ENCODE measurements at places on chromosomes 3 and 15.

- no peak for DNase-seq
Observed at GRCh38 chr3:131713416-131714123, 210.8 kb upstream of the MRPL3 start.

GRCh38 chr15:72472992-72473610, 1.0 kb upstream of the ARIH1 start:
- DNase-seq: no peak

- DNase-seq: no peak
Observed at GRCh38 chr15:73540161-73540560, 93.0 kb downstream of the NPTN start.

DNA sequence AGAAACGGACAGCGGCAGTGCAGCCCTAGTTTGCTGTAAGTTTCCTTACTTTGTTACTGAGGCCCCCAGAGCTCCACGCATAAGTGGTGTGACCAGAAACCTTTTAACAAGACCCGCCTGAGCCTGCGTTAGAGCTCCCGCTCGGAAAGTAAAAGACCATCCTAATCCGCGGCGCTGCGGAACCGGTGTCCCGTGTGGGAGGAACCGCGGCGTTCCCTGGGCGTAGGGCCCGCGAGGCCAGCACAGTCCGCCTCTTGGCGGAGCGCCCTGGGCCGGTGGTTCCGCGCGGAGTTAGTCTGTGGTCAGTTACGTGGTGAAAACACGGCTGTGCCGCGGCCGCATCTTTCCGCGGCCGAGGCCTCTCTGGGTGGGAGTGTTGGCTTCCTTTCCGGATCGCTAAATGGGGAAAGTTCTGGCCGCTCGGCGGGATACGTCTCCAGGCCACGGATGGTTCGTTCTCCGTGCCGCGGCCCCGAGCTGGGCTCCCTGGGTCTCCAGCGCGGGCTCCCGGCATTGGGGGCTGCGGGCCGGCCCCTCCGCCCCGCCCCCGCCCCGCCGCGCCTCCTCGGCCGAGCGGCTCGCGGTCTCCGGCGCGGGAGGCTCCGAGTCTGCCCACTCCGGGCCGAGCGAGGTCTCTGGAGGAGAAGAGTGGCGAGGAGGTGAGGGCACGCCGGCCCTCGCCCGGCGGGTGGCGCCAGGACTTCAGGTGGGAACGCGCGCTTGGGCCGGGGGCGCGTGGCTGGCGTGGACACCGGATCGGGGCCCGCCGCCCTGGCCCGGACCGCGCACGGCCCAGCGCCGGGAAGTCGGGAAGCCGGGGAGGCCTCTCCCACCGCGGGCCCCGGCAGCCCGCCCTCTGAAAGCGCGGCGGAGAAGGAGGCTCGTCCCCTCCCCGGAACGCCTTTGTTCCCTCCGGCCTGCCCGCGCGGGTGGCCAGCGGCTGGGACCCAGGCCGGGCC, 754 bp downstream of the B3GNT5 start:
- peak; percentile 56 for DNase-seq

DNA sequence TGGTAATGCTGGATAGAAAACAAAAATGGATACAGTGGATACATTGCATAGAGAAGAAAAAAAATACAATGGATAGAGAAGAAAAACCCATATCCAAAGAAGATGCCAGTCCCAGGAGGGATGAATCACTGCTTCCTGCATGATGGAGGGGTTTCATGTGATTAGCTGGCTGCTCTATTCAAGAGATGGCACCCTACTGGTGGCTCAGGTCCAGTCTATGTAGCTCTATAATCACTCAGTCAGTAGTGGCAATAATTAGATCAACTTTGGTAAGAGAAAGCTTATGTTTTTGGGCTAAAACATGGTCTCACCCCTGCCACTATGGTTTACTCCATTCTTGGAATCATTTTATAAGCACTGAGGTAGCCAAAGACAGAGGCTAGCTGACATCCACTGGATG, 33.7 kb upstream of the NOX5 start:
- DNase-seq: no peak

DNA sequence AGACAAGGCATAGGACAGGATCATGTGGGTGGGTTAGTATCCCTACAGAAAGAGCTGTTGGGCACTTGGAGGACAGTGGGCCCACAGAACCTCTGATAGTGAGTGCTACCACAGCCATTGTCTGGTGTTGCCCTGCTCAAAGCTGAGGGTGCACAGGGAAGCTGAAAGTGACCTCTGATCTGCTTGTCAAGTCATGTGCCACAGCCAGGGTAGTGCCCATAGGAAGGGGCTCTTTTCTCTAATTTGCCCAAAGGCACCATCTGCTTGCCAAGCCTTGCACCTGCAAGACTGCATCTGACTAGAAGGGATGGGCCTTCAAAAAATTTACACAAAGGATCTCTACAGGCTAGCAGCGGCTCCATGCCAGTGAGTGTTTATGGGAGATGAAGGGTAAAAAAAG, 87.4 kb upstream of the GSK3B start:
- DNase-seq: no peak

DNA sequence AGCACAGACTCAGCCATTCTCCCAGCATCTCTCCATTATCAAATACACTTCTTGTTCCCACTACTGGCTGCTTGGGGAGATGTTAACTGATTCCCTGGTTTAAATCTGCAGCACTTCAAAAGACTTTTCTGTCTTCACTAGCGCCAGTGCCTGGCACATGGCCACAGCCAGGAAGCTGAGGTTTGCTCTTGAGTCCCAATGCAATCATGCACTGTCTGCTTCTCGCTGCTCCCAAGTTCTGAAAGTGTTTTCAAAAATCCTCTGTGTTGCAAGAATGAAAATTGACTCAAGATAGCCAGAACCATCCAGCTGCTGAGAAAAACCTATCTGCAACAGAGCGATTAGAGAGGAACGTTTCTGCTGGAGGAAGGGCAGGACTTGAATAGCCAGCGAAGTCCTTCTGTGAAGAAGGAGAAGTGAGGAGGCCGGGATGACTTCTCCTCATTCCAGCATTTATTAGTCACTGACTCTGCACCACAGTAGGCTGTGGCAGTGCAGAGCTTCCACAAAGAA, 358.4 kb upstream of the NR2F2 start:
- no peak for DNase-seq

GRCh38 chr3:31815631-31816440, 165.2 kb downstream of the OSBPL10 start:
- DNase-seq: no peak

DNA sequence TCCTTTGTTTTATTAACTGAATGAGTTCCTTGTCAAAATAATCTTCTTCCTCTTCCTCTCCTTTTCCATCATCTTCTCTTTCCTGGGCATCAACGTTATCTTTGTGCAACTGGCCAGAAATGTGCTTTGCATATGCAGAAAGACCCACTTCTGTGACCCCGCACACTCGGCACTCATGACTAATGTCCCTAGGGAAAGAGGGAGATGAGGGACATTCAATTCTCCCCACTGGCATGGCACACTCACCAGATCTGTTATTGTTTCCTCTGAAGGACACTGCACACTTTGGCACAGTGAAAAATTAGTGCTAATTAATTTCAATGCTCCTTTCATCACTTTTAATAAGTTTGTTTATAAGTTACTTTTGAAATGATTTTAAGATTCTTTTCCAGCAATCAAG, 34.0 kb downstream of the ZNF106 start:
- DNase-seq: no peak

DNA sequence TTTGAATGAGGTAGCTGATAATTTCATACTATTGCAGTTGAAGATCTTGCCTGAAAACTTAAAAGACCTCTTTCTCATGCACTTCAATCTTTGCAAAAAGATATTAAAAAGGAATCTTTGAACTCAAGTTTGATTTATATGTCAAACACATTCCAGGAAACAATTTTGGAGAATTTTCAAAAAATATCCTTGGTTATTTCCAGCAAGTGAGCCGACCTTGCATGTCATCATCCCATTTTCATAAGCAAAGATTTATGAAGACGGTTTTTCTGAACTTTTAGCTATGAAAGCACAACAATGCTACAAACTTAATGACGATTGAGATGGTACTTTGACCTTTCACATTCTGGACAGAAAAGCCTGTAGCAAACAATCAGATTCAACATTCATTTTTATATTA, 95.6 kb downstream of the RFX7 start:
- DNase-seq: no peak

DNA sequence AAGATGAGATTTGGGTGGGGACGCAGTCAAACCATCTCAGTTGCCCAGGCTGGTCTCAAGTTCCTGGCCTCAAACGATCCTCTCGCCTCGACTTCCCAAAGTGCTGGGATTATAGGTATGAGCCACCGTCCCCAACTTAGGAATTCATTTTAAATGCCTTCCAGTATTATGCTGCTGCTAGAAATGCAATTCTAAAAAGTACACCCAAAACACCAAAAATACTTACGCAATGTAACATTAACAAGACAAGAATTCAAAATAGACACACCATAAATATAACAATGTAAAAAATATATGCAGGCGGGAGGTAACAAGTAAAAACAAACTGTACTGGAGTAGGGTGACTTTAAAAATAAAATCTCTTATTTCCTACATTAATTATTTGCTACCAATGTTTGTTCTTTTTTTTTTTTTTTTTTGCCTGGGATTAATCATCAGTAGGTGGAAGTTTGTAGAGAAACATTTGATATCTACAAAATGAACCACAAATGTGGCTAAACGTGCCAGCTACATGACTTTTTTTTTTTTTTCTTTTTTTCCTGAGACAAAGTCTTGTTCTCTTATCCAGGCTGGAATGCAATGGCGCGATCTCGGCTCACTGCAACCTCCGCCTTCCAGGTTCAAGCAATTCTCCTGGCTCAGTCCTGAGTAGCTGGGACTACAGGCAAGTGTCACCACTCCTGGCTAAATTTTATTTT, 56.8 kb downstream of the SETMAR start:
- DNase-seq: no peak

DNA sequence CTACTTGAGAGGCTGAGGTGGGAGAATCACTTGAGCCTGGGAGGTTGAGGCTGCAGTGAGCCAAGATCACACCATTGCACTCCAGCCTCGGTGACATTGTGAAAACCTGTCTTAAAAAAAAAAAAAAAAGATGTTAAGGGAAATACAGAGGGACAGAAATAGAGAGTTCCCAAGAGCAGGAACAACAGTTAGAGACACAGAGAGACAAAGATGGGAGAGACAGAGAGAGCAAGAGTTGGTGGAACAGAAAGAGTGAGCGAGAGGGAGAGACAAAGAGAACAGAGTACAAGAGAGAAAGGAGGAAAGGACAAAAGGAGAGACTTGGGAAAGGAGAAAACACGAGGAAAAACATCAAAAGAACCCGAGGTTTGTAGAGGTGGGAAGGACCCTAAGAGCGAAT, 35.8 kb downstream of the BHLHE40 start:
- DNase-seq: no peak

DNA sequence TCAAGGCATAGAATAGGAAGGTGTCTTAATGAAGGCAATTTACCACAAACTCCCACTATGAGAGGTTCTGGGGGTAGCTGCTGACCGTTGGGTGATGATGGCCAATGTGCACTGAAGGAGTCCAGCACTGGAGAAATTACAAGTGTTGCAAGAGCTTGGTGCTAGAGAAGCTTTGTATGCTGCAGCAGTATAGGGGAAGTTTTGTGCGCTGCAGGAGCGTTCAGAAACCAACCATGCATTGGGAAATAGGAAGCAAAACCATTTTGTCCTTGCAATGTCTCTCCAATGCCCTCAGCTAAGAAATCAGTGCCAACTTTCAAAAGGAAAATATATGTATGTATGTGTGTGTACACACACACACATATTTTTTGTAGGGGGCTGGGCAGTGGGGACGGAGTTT, 441.6 kb upstream of the NAALADL2 start:
- DNase-seq: no peak

GRCh38 chr3:68706096-68706495, 226.3 kb downstream of the TAFA4 start:
- no peak for DNase-seq

DNA sequence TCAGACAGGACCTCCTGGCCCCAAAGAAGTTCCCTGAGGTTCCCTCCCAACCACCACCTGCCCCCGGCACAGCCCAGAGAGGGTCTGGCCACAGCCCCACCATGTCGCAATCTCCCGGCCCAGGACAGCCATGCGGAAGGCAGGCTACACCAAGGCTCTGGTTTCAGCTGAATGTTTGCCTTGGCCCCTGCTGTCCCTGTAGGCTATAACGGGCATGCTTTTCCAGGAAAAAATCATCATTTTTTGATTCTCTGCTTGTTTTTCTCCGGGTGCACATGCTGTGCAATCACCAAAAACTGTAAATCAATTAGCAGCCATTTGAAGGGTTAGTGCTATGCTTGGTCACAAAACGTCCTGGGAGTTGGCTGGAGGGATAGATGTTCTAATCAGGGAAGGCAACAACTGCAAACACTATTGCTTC, 142.7 kb upstream of the IGF1R start:
- DNase-seq: no peak

DNA sequence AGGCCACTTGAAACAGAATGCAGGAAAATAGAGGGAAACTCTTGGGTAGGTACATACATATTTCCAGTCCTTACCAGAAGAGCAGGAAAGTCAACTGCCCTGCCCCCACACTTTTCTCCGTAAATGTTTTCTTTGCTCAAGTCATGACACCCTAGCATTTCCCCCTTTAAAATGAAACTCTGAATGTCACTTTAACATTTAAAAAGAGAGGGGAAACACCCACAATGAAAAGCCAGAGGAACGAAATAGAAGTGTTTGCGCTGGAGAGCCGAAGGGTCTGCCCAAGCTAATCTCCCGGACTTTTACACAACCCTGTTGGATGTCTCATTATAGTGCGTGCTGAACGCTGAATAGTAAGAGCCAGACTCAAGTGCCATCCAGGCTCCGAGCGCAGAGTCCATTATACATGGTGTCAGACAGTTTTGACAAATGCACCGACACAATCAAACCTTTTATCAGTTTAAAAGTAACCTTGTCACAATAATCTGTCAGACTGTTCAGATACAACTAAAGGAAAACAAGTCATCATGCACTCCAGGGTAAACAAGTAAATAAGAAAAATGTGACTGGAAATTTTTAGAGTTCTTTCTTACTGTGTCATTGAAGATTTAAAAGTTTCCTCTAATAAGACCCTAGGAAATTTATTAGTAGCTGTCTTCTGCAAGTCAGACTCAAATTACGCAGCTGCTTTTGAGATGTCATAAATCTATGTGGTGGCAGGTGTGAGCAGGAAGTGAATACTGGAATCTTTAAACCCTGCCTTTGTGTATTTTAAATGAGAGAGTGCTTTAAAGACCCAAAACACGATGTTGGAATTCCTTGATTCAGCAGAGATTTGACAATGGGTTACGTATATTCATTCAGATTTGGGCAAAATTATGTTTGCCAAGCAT, 159.8 kb downstream of the RBMS3 start:
- DNase-seq: no peak

GRCh38 chr3:188229177-188229576, 75.2 kb downstream of the LPP start:
- DNase-seq: no peak

GRCh38 chr3:183443395-183444385, 15.3 kb upstream of the MCF2L2 start:
- DNase-seq: no peak

DNA sequence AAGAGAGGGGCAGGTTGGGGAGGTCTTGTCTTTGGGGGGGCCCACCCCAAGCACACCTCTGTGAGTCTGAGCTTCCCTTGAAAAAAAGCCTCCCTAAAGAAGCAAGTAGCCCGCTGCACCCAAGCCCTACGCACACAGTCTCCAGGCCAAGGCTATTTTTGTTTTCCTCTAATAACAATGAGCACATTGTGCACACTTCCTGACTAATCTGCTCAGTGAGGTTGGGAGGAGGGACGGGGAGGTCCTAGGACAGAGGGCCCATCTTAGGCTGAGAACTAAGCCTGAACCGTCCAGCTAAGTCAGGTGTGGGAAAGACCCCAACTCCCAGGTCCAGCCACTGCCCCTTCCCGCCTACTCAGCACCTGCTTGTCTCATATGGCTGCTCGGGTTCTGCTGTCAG, 87.2 kb downstream of the HMG20A start:
- peak; percentile 43 for DNase-seq

- DNase-seq: no peak
Observed at GRCh38 chr3:68787106-68787626, 145.2 kb downstream of the TAFA4 start.
